DND-41 (cell line): ENCODE measurements at places on chromosomes 11 and 22.
A peak's percentile ranks its signal among the peaks of the same experiment; 100 is the strongest.

DNA sequence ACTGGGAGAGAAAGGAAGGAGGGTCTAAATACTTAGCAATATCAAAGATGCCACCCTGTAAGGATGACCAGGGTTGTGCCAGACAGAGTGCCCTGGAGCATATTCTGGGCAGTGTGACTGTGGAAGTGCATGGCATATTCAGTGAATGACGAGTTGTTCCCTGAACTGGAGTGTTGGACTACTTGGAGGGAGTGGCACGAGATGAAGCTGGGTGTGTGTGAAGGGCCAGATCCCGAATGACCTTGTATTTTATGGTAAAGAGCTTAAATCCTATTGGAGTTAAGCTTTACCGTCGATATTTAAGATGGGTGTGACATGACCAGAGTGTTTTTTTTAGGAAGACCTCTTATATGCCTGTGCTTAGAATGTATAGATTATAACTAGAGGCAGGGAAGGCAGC is 48.8 kb downstream of the STIM1 start:
- no peak for DNase-seq

- no peak for DNase-seq
Measured at GRCh38 chr22:44406341-44407170, 91.5 kb downstream of the RTL6 start.

GRCh38 chr22:47068626-47068996 is 306.2 kb downstream of the TBC1D22A start:
- DNase-seq = no peak

DNA sequence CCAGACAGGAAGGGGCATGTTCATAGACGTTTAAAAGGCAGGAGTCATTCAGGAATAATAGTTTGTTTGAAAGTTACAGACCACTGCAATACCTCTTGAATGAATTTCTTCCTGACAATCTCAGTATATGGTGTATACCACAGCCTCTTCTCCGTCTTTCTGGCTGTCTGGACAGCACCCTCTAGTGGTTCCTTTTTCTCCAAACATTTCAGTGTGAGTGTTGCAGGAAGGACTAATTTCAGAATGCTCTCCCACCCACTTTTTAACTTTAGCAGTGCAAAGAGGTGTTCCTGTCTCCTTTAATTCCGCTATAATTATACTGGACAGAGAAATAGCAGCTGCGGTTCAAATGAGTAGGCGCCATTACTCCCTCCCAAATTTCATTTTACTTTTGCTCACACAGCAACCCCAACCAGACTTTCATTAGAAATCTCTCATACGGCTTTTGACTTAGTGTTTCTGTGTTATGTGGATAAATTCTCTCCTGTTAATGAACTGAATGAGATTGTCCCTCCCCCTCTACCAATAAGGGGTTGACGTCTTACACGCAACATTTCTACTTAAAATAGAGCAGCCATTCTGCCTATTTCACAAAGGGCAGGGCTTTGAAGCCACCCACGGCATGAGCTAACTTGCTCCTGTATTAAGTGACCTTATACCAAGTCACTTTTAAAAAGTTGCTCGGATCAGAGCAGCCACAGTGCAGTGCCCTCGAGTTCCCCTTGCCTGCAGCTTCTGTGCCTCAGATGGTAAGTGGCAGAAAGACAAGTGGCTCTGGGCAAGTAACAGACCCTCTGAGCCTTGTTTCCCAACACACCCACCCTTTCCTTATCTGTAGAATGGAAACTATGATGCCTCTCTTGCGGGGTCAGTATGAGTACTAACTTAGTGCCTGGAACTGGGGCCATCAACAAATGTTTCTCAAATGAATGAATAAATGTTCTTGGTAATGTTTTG is 368.6 kb downstream of the OPCML start:
- DNase-seq = peak; percentile 20
